ENCODE measurements at places on chromosomes 2 and 18. TPM values are rescaled to one million over a fixed set of nuclear protein-coding genes. Genes with fewer than 3 reads are reported as not detected.
A peak's percentile ranks its signal among the peaks of the same experiment; 100 is the strongest.

DNA sequence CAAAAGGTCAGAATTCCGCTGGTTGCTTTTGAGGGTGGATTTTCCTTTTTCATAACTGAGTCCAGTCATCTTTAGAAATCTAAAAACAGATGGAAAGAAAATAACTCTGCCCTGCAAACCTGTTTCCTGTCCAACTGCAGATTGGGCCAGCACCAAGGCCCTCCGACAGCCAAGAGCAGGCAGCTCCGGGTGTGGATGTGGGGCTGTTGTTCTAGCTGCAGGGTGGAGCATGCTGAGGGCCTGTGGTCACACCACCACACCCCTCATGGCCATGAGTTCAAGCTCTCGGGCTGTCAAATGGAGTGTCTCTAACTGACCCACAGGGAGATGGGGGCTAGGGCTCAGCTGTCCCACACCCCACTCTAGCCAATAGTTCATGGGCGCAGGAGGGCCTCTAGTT is 69.3 kb upstream of the BZW1 start:
- no peak for DNase-seq

Gene TCF7L1
- total RNA-seq: 2.4 TPM

GRCh38 chr2:215843579-215843978 is 169.8 kb downstream of the MREG start:
- no peak for DNase-seq

GRCh38 chr2:135986507-135986906 is 1.1 kb upstream of the DARS1 start:
- DNase-seq: no peak

DNA sequence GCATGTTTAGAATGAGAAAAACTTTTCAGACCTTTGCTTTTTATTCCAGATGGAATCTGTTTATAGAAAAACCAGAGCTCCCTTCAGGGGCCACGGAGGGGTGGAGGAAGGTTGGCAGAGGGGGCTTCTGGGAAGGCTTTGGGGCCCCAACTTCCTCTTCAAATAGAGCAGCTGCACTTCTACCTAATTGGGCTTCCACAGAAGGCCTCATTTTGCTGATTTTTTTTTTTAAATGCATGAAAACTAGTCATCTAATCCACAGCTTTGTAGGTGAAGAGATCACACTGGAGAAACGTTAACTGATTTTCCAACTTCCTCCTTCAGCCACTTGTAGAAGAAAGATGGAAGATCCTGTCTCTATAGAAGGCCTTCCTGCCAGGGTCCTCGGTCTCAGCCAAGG is 181.8 kb downstream of the BCL11A start:
- DNase-seq: no peak

- DNase-seq: peak; percentile 82
These were observed 35.1 kb downstream of the MYO7B start for GRCh38 chr2:127570282-127571250.

All from lower leg skin (tissue), 4 donors.